Stimulated activated CD4-positive, alpha-beta T cell treated with anti-CD3 and anti-CD28 coated beads, Interleukin-15, amount 100 ng/mL, for 1 hour (primary cell): ENCODE measurements at places on chromosomes 1 and 21.

DNA sequence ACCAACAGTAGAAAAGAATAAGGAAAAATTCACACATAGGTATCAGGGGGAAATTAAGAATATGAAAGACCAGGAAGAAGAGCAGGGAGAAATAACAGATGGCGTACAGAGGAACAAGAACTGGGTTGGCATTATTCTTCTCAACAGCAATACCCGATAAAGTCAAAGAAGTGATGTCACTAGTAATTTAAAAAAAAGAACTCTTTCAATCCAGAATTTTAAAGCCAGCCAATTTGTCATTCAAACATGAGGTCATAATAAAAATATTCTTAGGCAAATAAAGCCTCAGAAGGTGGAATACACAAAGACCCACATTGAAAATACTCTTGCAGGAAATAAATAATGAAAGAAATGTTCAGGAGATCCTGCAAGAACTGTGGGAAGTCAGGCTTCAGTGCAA lies 8.8 kb downstream of the NCMAP start:
- no peak for DNase-seq

GRCh38 chr1:158285756-158286241 lies 3.9 kb upstream of the CD1C start:
- DNase-seq = no peak

DNA sequence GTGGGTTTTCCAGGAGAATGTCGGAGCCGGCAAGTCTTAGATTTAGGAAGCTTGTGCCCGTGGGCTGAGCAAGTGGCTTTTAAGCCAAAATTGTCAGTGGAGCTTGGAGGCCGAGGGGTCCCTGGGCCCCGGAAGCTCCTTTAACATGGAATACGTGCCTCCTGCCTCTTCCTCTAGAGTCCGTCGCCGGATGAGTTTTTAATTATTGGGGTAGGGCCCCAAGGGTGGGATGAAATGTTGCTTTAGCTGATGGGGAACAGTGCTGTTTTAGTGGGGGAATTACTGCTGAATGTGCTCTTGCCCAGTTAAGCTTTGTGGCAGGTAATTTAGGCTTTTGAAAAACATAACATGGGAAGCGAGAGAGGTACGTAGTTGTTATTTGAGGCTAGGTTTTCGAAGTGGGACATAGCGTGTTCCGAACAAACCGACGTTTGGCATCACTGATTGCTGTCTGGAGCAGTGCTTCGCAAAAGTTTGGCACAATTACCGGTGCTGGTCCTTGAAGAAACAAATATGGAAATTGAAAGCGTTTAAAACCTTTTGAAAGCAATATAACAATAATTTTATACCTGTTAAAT lies 786 bp downstream of the RPL5 start:
- DNase-seq = no peak

DNA sequence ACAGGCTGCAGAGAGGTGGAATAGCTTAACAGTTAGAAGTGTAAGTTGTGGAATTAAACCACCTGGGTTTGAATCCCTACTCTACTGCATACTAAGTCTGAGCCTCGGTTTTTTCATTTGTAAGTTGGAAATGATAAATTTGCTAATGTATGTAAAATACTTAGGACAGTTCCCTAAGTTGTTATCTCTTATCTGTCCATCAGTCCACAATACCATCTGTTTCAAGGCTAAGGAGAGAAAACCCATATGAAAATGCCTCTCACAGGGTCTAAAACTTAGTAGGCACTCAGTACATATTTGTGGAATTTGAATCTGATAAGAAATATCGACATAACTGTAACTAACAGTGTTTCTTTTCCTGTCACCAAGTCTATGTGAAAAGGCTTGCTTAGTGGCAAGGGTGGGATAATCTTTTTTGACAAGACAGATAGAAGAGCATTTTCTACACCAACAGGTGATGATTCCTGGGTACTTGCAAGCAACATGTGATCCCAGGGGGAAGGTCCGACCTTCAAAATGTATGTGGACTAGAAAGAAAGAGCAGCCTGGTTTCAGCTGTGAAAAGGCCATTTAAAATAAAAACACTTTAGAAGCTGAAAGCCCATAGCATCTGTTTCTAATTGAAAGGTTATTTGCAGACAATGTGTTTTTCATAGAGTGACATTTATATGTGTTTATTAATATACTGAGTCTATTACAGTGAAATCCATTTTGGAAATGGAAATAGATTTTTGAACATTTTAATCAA lies 202.9 kb downstream of the HHAT start:
- no peak for DNase-seq

- DNase-seq = no peak
These were observed 308.3 kb upstream of the AJAP1 start for GRCh38 chr1:4346131-4346530.

DNA sequence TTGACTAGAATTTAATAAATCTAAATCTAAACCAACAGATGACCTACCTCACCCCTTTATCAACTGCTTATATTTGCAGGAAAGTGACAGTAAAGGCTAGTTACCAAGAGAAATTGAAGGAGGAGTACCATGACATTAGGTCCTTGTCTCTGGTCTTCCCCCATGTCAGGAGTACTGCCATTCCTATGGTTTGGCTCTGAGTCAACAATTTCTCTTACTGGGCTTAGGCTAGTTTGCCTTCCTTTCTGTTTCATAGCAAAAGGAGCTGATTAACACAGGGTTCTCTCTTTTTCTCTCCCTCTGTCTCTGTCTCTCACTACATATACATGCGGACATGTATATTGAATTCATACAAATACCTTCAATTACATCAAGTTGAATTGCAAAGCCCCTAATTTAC lies 579.9 kb downstream of the DPYD start:
- DNase-seq = no peak

DNA sequence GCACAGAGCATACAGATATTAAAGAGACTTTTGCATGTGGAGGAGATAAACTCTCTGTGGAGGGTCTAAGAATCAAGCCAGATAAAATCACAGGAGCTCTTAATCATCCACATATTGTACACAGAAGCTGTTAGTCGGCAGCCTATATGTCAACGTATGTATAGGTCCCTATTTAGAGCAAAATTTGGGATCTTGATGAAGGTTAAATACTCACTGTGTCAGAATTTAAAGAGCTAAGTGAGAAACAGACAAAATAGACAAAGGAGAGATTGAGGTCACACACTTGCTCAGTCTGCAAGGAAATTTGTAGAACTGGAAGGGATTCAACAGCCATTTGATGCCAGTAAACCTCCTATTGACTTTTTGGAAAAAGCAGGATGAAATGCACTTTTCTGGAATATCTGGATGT lies 4.1 kb upstream of the IRF2BP2 start:
- no peak for DNase-seq
